Right ventricle myocardium inferior (tissue), 1 donor: ENCODE measurements at places on chromosomes 1 and 21. TPM values are rescaled to one million over a fixed set of nuclear protein-coding genes. Genes with fewer than 3 reads are reported as not detected.

Gene CHI3L1
- total RNA-seq = 0.46 TPM

Gene PRRX1
- total RNA-seq = 46.3 TPM

Gene IL24
- total RNA-seq = not detected

Gene CLIC4
- 406 TPM for total RNA-seq

Gene TMEM240
- 6.9 TPM for total RNA-seq

Gene ACTL8
- not detected for total RNA-seq
